ENCODE measurements at places on chromosomes 6 and 20. TPM values are rescaled to one million over a fixed set of nuclear protein-coding genes. Genes with fewer than 3 reads are reported as not detected.

The LBP gene
- 0.20 TPM for polyA plus RNA-seq

The BCAS1 gene
- polyA plus RNA-seq, result 0.15 TPM

The IRAK1BP1 gene
- polyA plus RNA-seq, result 5.2 TPM

The TGM3 gene
- polyA plus RNA-seq, result 0.04 TPM

- DNase-seq, result no peak
Measured at GRCh38 chr6:135094403-135094821, 39.8 kb upstream of the HBS1L start.

DNA sequence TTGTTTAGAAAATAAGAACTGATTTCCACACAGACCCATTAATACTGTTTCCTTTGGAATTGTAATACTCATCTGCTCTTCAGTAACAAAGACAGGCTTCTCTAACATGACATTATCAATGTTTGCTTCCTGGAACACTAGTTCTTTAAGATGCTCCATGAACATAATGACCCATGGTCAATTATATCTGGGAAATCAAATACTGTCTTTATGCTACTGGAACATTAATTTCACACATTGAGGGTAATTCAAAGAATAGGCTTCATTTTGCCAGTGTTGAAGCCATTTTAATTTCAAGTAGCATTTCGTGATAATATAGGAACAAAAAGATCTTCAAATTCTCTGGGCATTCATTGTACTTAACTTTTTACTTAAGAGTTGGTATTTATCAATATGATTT is 80.9 kb downstream of the OPN5 start:
- no peak for DNase-seq

GRCh38 chr6:142026471-142026870 is 106.3 kb upstream of the GJE1 start:
- DNase-seq, result no peak

GRCh38 chr6:99841297-99841696 is 152.7 kb downstream of the MCHR2 start:
- DNase-seq, result no peak

DNA sequence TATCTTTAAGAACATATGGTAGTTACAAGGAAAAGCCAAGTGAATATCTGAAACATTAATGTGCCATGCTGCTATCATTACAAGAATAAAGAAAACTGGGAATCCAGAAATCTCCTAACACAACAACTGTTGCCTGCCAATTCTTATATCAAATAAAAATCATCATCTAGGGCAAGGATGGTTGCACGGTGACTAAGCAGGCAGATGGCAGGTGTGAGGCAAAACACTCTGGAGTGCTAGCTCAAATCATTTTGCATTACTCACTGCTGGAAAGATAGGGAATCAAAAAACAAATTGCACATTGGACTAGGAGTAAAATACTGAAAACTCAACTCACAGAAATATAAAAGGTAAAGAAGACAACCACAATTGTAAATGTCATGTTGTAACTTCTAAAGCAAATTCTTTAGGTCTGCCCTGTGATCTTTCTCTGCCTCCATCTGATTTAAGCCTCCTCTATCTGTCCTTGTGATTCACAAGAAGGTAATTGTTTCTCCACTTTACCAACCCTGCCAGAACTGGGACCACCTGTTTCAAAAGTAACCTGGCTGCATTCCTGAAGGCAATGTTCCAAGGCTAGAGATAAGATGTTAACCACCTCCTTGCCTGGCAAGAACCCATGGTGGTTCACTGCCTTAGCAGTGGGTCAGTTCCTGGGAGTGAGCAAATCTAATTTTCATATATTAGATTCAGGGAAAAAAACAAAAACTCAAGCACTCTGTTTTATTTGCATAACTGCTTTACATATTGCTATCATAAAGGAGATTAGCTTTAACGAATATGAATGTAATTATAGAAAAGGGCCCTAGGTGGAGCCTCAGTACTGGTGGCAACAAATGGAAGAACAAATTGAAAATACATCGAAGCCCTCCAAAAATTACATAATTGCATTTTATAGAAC is 33.1 kb upstream of the LCA5 start:
- DNase-seq, result no peak

All from ovary (tissue), 10 donors.